ENCODE measurements at places on chromosomes 16 and 17. TPM values are rescaled to one million over a fixed set of nuclear protein-coding genes. Genes with fewer than 3 reads are reported as not detected.

GRCh38 chr17:77070888-77071279, 69.9 kb upstream of the SEC14L1 start:
- ATAC-seq = no peak

GRCh38 chr16:11133344-11133943, 122.6 kb downstream of the SOCS1 start:
- peak; percentile 88 for ATAC-seq

- no peak for ATAC-seq
Measured at GRCh38 chr17:47902039-47902744, 6.2 kb downstream of the SP2 start.

DNA sequence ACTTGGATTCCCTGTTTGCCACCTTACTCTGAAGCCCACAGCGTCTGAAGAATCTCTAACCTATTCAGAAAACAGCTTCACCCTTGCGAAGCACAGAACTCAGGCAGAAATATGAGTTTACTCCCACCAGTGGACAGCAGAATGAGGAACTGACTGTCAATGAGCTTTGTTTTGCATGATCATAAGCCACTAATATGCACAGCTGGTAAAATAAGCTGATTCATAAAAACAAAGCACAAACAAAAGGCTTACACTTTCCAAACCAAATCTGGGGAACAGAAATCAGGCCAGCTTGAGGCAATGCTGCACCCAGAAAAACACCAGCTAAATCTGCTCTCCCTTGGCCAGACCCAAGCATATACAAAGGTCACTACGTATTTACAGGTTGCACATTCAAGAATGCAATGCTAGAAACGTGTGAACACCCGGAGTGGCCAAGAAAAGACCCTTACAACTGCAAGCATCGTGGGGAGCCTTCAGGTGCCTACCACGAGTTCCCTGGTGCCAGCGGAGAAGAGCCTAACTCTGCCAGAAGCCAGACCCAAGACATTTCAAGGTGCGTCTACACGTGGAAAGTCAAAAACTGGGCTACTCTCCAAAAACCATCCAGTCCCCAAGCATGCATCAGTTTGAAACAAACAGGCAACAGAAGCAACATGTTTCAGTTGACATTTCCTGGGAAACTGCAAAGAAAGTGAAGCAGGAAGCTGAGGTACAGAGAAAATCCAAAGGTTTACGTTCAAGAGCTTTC, 207.1 kb downstream of the ZFHX3 start:
- no peak for ATAC-seq

GRCh38 chr16:75402821-75403475, 30.4 kb downstream of the CFDP1 start:
- ATAC-seq = peak; percentile 48

- ATAC-seq = peak; percentile 29
Measured at GRCh38 chr17:44911133-44912001, 3.9 kb downstream of the GFAP start.

- ATAC-seq = peak; percentile 27
Measured at GRCh38 chr17:6752068-6752909, 3.6 kb upstream of the XAF1 start.

GRCh38 chr17:20116683-20117309, 107.6 kb downstream of the SPECC1 start:
- peak; percentile 67 for ATAC-seq

- no peak for ATAC-seq
Measured at GRCh38 chr17:41483991-41484826, 3.3 kb upstream of the KRT35 start.

GRCh38 chr16:55506708-55507107, 2.2 kb upstream of the LPCAT2 start:
- no peak for ATAC-seq

GRCh38 chr17:78138204-78139060, 7.8 kb upstream of the C17orf99 start:
- no peak for ATAC-seq

Gene DNASE1L2
- 0.12 TPM for total RNA-seq

Gene CCL8
- not detected for total RNA-seq

Gene LRRC46
- total RNA-seq = 0.28 TPM
